ENCODE measurements at places on chromosomes 13 and 19.

- DNase-seq: no peak
Measured at GRCh38 chr19:271856-272255, 19.3 kb downstream of the PLPP2 start.

GRCh38 chr13:49733181-49733951, 42.1 kb upstream of the EBPL start:
- DNase-seq: no peak

- DNase-seq: no peak
Measured at GRCh38 chr13:113618455-113618854, 33.9 kb downstream of the TFDP1 start.

- no peak for DNase-seq
Measured at GRCh38 chr19:20791806-20792205, 15.7 kb downstream of the ZNF66 start.

DNA sequence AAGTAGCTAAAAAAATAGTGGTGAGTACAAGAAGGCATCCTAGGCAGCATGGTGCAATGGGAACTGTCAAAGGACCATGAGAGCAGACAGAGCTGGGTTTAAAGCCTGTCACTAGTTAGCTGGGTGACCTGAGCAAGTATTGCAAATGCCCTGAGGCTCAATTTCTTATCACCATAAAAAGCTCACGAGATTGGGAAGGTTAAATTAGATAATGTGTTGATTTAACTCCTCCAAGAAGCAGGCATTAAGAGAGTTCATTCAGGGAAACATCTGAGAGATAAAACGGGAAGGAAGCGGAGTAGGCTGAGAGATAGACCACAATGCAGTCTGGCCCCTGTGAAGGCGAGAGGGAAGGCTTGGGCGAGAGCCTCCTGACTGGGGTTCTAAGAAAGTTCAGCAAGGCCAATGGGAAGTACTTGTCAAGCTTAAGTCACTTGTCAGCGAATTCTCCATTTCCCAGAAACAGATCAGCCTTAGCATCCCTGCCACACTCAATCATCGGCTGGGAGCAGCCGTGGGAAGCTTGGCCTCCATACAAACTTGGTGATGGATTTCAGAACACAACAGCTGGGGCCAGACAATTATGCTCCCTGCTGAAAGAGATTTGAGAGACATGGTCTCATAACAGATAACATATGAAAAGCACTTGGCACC, 105.5 kb downstream of the POU4F1 start:
- DNase-seq: peak; percentile 33

DNA sequence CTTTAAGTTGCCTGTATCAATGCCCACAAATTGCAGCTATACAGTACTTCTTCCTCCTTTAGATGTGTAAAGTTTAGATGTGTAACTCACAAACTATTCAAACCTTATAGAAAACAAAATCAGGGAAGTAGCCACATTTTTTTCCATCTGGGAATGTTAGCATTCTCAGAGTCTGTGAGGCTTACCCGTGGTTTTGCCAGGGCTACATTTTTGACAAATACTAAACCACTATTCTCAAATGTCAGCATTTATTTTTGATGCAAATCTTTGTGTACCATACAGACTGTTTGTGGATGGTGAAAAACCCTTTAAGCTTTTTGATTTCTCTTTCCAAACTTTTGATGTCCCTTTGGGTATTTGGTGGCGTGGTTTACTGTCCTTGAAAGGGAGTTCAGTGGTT, 216.4 kb downstream of the POSTN start:
- no peak for DNase-seq

DNA sequence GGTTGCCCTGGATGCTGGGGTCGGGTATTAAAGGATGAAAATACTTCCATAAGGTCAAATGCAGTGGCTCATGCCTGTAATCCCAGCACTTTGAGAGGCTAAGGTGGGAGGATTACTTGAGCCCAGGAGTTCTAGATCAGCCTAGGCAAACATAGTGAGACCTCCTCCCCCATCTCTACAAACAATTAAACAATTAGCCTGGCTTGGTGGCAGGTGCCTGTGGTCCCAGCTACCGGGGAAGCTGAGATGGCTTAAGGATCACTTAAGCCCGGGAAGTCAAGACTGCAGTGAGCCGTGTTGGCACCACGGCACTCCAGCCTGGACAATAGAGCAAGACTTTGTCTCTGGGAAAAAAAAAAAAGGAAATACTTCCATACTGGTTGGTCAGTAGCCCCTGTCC, 1.5 kb downstream of the KLK11 start:
- DNase-seq: no peak

DNA sequence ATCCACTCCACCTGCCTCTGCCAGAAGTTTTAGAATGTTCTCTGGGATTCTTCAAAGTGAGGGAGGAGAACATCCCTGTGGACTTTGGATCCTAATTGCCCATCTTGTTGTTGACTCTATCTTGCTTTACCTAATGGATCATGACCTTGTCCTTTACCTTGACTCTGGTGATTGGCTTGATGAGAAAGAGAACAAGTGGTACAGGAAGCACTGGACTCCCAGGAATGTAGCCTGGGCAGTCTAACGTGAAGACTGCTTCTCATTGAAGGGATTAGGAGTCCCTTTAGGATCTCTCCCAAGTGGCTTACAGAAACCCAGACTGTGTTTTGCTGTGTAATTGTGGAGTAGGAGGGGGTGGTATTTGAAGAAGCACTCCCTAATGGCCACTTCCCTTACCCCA, 63.9 kb downstream of the SLC10A2 start:
- no peak for DNase-seq

DNA sequence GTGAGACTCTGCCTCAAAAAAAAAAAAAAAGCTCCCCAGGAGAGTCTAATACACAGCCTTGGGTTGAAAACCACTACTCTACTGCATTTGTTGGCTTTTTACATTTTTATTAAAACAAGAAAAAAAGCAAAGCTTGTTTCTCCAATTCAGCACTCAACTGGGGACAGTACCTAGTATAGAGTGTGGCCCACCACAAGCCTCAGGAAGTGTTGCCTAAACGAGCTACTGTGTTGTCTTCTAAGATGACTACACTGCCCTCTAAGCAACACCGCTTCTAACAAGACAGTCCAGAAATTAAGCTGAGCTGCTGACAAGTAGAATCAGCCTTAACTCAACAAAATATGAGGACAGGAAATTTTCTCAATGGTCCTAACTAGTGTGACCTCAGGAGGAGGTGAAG, 522.2 kb downstream of the FGF9 start:
- DNase-seq: no peak

GRCh38 chr13:76836311-76836710, 49.9 kb downstream of the KCTD12 start:
- no peak for DNase-seq

DNA sequence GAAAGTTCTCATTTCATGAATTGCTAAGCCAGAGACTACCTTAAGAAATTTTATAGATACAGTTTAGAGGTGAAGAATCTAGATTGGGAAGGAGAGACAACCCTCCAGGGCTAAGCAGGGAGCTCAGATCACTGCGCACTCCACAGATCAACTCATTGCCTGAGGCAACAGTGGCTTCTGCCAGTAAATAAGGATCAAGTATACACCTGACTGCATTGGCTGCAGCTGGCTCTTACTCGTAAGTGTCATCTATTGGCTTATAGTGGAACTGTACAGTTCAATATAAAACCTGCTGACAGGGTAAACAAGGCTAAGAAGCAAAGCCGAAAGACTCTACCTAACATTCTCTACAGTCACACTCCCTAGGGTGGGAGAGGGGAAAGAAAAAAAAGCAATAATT, 18.0 kb upstream of the C1QTNF9B start:
- no peak for DNase-seq

DNA sequence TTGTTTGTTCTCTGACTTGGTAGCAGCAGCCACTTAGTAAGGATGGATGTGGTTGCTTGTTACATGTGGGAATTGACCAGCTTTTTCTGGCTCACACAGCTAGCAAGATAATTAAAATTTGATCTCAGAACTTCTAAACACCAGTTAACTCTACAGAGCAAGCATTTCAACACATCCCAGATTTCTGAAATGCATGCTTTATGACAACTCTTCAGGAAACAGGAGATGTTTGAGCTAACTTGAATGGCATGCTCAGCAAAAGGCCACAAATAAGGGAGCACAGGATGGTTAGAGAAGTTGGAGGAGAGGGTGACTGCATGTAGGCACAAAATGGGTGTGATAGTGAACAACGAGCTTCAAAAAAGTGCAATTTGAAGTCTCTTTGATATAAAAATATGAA, 167.1 kb upstream of the SPRY2 start:
- no peak for DNase-seq

DNA sequence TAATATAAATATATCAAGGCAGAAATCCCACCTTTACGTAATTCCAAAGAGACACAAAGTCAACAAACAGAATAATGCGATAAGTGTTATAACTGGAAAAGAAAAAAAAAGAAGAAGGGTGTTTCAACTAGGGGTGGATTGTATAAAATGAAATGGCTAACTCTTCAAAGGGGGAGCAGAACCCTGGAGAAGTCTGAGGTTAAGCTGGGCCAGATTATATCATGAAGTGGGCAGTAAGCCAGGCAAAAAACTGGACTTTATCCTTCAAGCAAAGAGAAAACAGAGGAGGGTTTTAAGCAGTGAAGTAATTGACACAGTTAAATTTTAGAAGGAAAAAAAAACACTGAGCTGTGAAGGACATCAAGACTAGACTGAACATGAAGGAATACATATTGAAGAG, 41.9 kb downstream of the TBC1D4 start:
- no peak for DNase-seq

GRCh38 chr13:34522808-34523207, 419.3 kb upstream of the NBEA start:
- no peak for DNase-seq

DNA sequence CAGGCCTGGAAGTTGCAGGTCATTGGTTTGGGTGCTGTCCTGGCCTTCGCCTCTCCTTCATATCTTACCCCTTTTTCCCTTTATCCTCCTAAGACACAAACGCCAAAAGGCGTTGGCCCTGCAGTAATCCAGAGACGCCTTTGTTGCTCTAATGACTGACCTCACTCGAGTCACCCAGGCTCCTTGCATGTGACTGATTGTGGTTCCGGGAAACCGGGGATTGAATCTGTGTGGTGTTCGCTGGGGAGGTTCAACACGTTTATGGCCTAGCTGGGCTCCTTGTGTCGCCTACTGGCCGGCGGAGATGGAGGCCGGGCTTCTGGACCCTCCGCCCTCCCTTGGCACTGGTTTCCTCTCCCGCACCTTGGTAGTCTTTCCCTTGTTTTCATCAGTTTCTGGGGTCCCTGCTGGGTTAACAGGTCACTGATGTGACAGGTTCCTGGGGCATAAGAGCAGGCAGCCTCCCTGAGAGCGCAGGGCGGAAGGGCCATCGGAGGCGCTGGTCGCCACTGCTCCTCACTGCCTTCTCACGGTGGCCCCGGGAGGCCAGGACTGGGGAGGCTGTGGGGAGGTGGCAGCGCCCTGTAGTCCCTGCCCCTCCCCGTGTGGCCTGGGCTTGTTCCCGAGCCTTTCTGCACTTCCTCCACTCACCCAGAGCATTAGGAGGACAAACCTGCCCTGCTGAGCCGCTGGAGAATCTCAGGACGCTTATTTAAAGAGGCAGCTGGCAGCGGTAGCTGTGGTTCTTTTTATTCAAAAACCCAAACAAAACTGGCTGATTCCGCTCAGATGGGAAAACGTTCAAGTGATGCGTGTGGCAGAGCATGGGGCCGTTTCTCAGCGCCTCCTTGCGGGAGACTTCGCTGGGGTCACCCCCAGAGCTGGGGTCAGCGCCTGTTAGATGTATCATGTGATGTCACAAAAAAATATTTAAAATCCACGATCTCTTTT, 18.1 kb upstream of the NDUFS7 start:
- no peak for DNase-seq

GRCh38 chr19:45086480-45086879, 6.5 kb upstream of the PPP1R37 start:
- DNase-seq: no peak

DNA sequence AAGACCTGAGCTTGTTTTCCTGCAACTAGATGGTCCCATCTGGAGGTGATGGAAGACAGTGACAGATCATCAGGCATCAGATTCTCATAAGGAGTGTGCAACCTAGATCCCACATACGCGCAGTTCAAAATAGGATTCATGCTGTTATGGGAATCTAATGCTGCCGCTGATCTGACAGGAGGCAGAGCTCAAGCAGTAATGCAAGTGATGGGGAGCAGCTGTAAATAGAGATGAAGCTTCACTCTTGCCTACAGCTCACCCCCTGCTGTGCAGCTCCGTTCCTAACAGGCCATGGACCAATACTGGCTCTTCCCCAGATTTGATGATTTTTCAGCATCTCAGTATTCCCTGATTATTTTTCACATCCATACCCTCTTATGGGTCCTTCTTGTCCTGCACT, 208.4 kb upstream of the RXFP2 start:
- no peak for DNase-seq

DNA sequence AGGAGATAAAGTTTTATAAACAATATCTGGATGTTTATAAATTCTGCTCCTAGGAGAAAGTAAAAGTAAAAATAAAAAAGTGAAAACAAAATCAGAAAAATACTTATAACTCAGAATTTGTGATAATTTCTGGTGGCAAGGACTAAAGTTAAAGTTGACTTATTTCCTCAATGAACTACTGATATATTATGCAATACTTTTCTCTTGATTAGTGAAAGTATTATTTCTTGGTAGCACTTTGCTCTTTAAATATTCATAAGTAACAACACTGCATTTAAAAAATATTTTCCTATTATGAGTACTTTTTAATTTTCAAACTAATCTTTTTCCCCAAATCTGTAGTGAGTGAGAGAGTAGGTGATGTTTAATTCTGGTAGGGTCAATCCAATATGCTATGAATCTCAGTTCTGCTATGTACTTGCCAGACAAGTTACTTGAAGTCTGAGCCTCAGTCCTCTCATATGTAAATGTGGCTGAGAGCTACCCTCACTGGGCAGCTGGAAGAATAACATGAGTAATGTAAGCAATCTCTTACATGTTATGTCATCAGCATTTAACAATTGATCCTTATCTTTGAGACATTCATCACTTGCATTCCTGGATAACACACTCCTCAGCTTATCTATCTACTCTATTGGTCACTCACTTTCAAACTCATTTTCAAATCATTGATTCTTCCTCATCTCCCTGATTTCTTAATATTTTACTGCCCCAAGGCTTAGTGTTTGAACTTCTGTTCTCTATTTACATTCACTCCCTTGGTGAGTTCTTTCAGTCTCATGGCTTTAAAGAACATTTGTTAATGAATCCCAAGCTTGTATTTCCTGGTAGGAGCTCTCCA, 239.0 kb downstream of the RGCC start:
- no peak for DNase-seq

DNA sequence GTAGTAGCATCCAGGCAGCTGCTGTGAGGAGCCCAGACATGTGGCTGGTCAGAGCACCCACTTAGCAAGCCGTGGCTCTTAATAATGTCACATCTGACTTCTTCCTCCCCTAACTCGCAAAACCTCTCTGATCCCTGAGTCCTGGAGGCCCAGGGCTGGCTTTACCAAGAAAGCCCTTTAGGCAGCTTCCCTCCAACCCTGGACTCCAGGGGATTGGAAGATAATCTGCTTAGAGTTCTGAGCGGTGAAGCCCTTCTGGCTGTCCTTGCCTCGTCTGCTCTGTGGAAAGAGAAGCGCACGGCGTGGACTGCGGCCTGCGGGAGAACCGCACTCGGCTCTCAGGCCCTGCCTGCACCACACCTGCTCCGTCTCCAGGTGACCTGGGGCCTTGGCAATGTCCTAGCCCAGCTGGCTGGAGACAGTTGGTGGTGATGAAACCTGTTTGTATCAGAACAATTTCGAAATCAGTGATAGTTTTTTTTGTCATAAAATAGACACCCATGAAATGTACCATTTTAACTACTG, 64.5 kb upstream of the MCF2L start:
- DNase-seq: peak; percentile 8
